ENCODE measurements at places on chromosomes 6 and 20.

GRCh38 chr6:96116674-96117073, 100.9 kb downstream of the FUT9 start:
- ATAC-seq, result no peak

DNA sequence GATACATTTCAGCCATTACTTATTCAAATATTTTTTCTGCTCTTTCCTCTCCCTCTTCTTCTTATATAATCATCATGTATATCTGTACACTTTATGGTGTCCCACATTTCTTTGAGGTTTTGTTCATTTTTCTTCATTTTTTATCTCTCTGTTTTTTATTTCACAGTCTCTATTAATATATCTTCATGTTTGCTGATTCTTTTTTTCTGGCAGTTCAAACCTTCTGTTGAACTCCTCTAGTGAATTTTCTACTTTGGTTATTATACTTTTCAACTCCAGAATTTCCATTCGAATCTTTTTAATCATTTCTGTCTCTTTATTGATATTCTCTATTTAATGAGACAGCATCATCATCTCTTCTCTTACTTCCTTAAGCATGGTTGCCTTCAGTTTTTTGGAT, 38.9 kb upstream of the FOXC1 start:
- no peak for ATAC-seq

- ATAC-seq, result no peak
These were observed 37.1 kb upstream of the B4GALT5 start for GRCh38 chr20:49750611-49751396.

GRCh38 chr6:66418906-66419305, 711.9 kb upstream of the EYS start:
- no peak for ATAC-seq

DNA sequence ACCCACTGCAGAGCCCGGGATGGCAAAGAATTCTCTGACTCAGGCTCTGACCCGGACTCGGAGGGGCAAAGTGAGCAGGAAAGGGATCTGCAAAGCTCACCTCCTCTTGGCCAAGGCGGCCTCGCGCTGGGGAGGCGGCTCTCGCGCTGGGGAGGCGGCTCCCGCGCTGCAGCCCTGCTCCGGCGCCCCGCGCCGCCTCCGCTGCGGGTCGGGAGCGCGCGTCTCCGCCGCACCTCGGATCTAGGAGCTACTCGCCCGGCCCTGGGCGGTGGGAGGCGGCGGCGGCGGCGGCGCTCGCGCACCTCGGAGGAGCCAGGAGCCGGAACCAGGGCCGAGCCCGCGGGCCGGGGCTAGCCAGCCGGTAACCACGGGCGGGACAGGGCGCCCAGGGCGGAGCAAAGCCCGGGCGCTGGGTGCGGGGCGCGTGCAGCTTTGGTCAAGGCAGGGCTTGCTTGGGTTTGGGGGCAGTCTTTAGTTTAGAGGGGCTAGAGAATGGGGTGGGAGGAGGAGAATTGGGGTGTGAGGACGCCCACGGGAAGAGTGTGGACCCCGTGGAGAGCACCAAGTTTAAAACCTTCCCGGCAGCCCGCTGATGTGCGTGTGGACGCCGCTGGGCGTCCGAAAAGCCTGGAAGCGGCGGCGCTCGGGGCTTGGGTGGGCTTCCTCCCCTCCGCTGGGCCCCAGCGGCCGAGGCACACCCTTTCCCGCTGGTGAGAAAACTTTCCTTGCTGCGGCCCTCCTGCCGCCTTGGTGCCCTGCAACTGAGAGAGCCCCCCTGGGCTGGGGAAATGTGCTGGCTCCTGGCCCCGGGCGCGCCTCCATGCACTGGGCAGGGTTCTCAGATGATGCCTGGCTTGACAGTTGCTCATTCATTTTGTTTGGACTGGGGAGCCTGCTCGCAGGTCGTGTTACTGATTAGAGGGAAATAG, at the start of gene MRAP2:
Gene MRAP2, plus strand, starts transcription at position 250 of the 929 bp plus-strand sequence. CDS start 21,547 bp downstream, outside the sequence.
- ATAC-seq, result peak; percentile 81

GRCh38 chr6:1129131-1129530, 182.8 kb upstream of the FOXQ1 start:
- no peak for ATAC-seq

DNA sequence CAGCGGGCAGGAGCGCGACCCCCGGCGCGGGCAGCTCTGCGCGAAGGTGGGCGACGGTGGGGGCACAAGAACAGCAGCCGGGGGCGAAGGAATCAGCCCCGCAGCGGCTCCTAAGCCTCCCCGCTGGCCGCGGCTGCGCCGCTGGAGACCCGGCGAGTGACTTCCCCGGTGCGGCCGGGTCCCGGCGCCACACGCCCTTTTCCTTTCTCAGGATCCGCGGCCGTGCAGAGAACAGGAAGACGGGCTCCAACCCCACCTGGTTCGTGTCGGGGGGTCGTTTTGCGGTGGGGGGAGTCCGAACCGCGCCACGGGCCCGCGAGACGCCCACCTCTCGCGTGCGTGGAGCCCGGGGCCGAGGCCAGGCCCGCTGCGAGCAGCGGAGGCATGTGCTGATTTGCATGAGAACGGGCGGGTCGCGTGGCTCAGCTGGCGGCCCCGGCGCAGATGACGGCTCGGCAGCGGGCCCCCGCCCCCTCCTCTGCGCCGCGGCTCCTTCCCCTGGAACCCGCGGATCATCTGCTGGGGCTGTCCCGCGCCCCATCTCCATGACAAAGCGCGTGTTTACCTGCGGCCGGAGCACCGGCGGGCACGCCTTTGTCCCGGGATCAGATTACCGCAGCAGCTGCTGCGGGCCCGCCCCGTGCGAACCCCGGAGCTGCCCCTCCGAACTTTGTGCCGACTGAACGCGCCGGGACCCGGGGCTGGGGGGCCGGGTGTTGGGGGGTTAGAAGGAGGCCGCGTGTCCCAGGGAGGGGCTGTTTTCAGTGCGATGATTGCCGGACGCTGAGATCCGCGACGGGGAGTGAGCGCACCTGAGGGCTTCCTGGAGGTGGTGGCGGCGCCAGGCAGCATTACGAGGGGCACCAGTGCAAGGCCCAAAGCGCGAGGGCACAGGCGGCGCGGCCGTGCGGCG, 4.9 kb upstream of the DLL1 start:
- ATAC-seq, result peak; percentile 39

GRCh38 chr6:133504761-133505160, 263.6 kb downstream of the EYA4 start:
- no peak for ATAC-seq

DNA sequence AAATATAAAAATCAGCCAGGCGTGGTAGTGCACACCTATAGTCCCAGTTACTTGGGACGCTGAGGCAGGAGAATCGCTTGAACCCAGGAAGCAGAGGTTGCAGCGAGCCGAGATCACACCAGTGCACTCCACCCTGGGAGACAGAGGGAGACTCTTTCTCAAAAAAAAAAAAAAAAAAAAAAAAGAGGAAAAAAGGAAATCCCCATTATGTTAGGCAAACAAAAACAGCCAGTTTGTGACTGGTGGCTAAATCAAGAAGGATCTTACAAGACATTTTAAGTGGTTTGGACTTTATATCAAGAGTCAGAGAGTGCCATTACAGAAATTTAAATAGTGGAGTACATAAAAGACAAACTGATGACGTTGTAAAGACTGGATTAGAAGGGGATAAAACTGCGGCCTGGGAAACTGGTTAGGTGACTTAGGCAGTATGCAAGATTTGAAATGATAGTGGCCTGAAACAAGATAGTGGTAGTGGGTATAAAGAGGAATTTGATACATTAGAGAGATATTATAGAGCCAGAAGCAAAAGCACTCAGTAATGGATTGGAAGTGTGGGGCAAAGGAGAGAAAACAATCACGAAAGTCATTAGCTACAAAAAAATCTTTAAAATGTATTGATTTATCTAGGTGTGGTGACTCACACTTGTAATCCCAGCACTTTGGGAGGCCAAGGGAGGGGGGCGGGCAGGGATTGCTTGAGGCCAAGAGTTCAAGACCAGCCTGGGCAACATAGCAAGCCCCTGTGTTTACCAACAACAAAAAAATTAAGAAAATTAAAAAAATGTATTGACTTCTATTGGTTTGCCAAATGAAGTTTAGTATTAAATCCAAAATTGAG, 1.7 kb upstream of the MYO6 start:
- no peak for ATAC-seq

- no peak for ATAC-seq
These were observed 148.3 kb upstream of the AFDN start for GRCh38 chr6:167678102-167679101.

GRCh38 chr6:25792016-25792415, 37.5 kb downstream of the SLC17A4 start:
- ATAC-seq, result no peak

DNA sequence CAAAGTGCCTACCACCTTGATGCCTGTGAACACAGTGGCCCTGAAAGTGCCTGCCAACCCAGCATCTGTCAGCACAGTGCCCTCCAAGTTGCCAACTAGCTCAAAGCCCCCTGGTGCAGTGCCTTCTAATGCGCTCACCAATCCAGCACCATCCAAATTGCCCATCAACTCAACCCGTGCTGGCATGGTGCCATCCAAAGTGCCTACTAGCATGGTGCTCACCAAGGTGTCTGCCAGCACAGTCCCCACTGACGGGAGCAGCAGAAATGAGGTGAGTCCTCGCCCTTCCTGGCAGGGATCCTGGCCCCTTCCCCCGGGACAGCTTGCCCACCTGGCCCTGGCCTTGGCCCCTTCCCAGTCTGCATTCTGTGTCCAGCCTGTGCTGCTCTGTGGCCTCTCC, 17.9 kb downstream of the MAVS start:
- no peak for ATAC-seq

GRCh38 chr6:113120582-113121285, 736.4 kb upstream of the MARCKS start:
- ATAC-seq, result peak; percentile 87

- ATAC-seq, result peak; percentile 3
These were observed 14.9 kb upstream of the TCFL5 start for GRCh38 chr20:62876501-62876901.

GRCh38 chr20:63771046-63771707, 31.6 kb downstream of the SLC2A4RG start:
- ATAC-seq, result no peak

DNA sequence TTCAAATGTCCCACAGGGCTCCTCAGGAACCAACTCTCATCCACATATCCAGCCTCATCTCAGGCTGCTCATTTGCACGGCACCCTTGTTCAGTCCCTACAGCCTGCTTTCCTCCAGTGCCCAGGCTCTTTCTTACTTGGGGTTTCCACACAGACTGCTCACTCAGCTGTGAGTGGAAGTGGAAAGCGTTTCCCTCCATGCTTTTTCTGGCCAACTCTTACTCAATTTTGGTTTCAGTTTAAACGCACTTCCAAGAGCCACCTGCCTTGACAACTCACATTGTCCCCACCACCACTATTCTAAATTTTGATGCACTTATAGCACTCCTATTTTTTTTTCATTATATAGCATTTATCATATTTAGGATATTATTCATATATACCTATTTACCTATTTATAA, 367.1 kb downstream of the PKHD1 start:
- ATAC-seq, result no peak

- ATAC-seq, result no peak
These were observed 14.5 kb upstream of the FBXO30 start for GRCh38 chr6:145829102-145829501.

DNA sequence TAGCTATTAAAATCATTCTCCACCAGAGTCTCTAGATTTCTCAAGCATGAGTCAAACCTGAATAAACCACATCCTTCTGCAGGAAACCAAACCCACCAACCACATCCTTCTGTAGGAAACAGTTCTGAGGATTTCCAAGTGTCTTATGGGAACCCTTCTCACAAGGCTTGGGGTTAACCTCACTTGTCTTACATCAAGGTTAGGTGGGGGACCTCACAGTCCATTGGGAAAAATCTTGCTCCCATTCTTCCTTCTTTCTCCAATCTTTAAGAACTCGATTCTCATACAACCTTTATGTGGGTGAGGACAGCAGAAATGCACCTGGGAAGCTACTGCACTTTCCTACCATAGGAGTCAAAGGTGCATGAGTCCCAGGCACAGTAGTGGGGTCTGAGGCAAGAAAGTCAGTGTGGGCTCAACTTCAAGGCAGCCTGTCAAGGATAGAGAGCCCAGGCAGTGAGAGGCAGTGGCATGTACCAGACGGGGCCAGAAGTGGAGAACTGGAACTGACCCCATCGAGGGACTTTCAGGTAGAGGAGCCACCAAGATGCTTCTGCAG, 114.5 kb downstream of the SLC22A3 start:
- ATAC-seq, result peak; percentile 77

DNA sequence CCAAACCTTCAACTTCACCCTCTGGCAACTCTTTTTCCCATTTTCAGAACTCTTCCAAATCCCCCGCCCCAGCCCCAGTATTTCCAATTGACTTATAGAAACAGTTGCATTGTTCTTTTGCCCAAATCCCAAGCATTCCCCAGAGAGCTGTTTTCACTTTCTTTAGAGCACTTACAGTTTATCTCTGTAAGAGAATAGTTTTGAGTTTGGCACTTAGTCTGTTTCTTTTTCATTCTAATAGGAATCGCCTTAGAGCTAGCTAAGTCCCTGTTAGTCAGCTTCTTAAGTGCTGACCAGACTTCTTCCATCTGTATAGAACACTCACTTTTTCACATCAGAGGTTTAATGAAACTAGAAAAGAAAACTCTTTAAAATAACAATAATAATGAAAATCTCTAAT, 374.2 kb upstream of the FLRT3 start:
- ATAC-seq, result peak; percentile 59

DNA sequence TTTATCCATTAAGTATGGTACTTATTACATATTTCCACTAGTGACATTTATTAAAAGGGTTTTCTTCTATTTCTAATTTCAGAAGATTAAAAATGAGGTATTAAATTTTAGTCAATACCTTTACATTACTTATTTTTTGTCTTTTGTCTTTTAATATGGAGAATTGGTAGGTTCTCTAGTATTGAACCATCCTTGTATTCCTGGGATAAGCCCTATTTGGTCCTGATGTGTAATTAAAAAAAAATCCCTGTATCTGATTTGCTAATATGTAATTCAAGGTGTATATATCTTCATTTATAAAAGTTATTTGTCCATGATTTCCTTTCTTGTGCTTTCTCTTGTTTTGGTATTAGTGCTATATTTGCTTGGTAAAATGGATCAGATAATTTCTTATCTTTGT, 153.7 kb downstream of the TRMT11 start:
- ATAC-seq, result no peak

GRCh38 chr20:58938541-58938940, 42.5 kb upstream of the NELFCD start:
- ATAC-seq, result no peak

- no peak for ATAC-seq
These were observed 166.4 kb upstream of the RNF217 start for GRCh38 chr6:124795643-124796463.

- peak; percentile 70 for ATAC-seq
These were observed 7.2 kb upstream of the FAM50B start for GRCh38 chr6:3841711-3842565.

- ATAC-seq, result no peak
These were observed 114.0 kb upstream of the FOXA2 start for GRCh38 chr20:22698259-22698842.

DNA sequence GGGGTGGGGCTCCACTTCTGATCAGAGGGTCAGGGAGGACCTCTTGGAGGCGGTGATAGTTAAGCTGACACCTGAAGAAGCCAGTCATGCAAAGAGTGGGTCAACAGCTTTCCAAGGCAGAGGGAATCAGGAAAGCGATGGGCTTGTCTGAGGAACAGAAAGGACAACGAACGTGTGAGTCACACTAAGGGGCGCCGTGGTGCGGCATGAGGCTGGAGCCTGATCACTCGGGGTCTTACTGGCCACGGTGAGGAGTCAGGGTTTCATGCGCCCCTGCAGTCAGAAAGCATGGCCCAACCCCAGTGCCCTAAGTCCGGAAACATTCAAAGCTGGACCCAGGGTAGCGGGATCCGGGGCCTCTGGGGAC, 50.6 kb upstream of the SLC32A1 start:
- peak; percentile 48 for ATAC-seq

- no peak for ATAC-seq
These were observed 192.7 kb upstream of the CNR1 start for GRCh38 chr6:88358846-88359245.
